ENCODE measurements at places on chromosomes 5 and 9. TPM values are rescaled to one million over a fixed set of nuclear protein-coding genes. Genes with fewer than 3 reads are reported as not detected.
A peak's percentile ranks its signal among the peaks of the same experiment; 100 is the strongest.

- no peak overlapping the region for H3K4me3 ChIP-seq
- H3K4me1 ChIP-seq: peaks cover 9% of the 10 kb centered on the region
- H3K27ac ChIP-seq: no peak overlapping the region
- DNase-seq: no peak
- no peaks in the 10 kb centered on the region for H3K27me3 ChIP-seq
- H3K36me3 ChIP-seq: no peaks in the 10 kb centered on the region
These were observed 20.7 kb upstream of the RXRA start for GRCh38 chr9:134305533-134305932.

- H3K4me3 ChIP-seq: no peak overlapping the region
- no peak overlapping the region for H3K27ac ChIP-seq
- H3K4me1 ChIP-seq: no peaks in the 10 kb centered on the region
- H3K27me3 ChIP-seq: no peaks in the 10 kb centered on the region
These were observed 195.1 kb downstream of the SMARCA2 start for GRCh38 chr9:2210201-2210600.

DNA sequence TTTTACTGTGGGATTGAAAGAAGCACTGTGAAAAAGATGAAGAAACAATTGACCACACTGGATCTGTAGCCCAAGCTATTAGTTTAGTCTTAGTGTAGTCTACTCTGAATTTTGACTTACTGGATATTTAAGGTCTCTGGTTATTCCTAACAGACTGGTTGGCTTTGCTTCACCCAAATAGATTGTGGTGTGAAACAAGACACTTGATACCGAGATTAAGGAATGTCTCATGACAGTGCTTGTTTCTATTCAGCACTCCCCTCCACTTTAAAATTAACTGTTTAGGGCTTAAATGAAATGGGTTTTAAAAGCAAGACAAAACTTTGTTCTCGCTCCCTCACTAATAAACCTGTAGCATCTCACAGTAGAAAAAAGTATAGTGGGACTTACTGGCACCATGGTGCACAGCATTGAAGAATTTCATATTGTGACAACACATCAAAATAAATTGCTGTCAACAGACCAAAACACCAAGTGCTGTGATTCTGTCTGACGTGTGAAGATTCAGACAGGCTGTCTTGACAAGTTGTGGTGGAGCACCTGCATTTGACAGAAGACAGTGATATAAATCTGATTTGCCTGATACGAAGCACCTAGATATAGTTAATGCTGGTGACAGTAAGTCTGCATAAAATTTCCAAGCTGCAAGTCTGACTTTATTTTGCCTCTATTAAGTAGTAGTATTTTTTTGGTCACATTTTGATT, 73.1 kb downstream of the PBX3 start:
- H3K4me3 ChIP-seq: no peak overlapping the region
- H3K36me3 ChIP-seq: no peaks in the 10 kb centered on the region
- no peaks in the 10 kb centered on the region for H3K27me3 ChIP-seq
- no peak overlapping the region for H3K27ac ChIP-seq
- peaks cover 9% of the 10 kb centered on the region for H3K4me1 ChIP-seq
- peak; percentile 6 for DNase-seq

DNA sequence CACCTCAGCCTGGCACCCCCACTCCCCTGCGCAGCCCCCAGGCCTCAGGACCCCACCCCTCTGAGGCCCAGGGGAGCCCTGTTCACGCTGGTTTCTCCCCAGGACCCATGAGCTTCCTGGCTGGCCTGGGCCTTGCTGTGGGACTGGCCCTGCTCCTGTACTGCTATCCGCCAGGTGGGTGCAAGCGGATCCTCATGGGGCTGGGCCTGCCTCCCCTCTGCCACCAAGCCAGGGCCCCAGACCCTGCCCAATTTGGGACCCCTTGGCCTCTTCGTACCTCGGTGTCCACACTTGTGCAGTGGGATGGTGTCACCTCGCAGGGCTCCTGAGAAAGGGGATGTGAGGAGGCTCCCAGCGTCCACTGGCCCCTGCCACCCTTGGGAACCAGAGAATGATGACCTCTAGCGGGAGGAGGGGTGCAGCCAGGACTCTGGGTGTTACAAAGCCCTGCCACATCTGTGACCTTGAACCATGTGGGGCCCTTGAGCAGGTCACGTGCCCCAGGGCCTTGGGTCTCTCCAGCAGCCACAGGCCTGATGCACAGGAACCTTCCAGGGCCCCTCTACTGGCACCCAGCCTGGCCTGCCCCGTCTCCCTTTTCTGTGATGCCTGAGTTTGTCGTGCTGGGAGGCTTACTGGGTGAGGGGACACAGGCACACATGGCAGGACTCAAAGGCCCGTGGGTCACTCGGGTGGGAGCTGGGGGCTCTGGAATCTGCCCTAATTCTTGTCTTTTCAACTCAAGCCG, 16.3 kb downstream of the CARD19 start:
- DNase-seq: no peak
- H3K4me3 ChIP-seq: no peak overlapping the region
- H3K4me1 ChIP-seq: no peaks in the 10 kb centered on the region

Gene PSD2
- total RNA-seq: 0.09 TPM

Gene CCDC192
- total RNA-seq: not detected
